ENCODE measurements at places on chromosomes 4 and X. TPM values are rescaled to one million over a fixed set of nuclear protein-coding genes. Genes with fewer than 3 reads are reported as not detected.
A peak's percentile ranks its signal among the peaks of the same experiment; 100 is the strongest.

DNA sequence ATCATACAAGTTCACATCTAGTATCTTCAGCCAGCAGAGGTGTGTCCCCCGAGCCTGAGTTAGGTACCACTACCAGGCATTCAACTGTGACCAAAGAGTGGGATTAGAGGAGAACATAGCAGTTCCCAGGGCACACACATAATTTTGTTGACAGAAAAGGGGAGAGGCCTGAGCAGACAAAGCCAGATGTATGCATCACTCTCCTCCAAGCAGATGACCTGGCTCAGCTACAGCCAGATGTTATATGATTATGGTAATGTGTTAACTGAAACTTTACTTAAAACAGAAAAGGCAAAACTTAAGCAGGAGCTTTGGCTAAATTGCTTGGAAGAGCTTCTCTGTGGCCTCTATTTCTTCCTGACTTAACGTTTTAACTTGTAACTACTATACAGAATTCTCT, 88.9 kb downstream of the CC2D2A start:
- DNase-seq, result no peak

- no peak for DNase-seq
These were observed 1002.7 kb upstream of the PCDH7 start for GRCh38 chr4:29717287-29718057.

DNA sequence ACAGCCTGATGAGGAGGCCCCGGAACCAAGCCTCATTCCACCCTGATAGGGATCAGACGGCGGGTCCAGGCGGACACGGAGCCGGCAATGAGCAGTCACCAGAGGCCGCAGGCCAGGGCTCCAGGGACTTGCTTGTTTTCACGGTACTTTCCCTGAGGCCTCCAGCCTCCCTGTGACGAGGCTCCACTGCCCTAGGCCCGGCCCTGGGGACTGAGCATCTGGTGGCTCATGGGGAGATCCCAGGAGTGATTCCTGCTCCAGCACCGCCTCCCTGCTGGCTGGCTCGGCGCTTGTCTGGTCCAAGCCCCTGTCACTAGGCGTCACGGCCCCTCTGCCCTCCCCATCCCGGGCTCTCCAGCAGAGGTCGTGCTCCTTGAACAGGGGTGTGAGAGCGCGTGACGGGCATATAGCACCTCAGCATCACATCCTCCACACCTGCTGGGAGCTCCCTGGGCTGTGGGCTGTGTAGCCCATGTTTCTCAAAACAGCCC, 14.1 kb downstream of the HTRA3 start:
- DNase-seq, result no peak

DNA sequence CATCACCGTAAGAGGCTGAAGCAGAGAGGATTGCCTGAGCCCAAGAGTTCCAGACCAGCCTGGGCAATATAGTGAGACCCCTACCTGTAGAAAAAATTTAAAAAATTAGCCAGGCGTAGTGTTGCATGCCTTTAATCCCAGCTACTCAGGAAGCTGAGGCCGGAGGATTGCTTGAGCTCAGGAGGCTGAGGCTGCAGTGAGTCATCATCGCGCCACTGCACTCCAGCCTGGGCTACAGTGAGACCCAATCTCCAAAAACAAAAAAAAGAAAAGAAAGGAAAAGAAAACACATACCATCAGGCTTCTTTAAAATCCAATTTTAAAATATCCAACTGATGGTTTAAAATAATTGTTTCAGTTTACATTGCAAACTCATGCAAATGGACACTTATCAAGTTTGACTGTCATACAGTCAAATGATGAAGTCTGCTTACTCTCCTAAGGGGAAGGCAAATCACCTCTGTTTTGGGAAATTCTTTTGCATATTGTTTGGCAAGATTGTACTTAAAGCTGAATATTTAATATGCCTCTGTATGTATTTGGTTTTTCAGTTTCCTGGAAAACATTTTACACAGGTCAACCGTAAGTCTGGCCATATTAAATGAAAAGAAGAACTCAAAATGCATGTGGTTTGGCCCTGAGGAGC, 23.7 kb upstream of the TENM3 start:
- DNase-seq, result no peak

DNA sequence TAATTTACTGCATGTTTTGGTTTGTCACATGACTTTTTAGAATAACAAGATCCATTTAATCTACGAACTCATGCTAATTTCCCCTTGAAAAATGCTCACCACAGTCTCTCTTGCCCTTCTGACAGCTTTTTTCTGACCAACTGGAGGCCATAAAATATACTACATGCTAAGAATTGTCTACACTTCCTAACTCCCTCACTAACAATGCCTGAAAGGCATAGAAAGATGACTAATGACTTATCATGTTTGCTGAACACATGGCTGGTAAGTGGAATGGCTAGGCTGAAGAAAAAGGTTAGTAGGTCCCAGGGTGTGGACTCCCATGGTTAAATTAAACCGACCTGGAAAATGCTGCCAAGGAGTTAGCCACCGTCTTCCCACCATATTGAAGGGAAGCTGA, 309.9 kb downstream of the SPOCK3 start:
- DNase-seq, result no peak

- DNase-seq, result peak; percentile 57
These were observed 9.9 kb downstream of the TMSB4X start for GRCh38 chrX:12984603-12985319.

DNA sequence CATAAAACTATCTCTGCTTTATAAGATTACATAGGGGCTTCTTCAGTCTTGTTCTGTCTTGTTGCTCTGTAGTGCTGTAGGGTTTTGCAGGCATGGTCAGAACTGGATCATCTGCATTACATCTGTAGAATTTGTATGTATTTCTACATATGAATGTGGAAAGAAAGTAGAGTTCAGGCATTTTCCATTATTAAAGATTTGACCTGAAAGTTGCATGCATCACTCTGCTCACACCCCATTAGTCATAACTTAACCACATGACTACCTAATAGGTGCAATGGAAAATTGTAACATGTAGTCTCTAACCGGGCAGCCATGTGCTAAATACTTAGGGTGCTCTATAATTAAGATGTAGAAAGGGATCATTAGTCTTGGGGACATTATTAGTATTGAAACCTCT, 45.7 kb upstream of the AGA start:
- no peak for DNase-seq

GRCh38 chrX:13024986-13025385, 19.4 kb downstream of the FAM9C start:
- DNase-seq, result no peak

DNA sequence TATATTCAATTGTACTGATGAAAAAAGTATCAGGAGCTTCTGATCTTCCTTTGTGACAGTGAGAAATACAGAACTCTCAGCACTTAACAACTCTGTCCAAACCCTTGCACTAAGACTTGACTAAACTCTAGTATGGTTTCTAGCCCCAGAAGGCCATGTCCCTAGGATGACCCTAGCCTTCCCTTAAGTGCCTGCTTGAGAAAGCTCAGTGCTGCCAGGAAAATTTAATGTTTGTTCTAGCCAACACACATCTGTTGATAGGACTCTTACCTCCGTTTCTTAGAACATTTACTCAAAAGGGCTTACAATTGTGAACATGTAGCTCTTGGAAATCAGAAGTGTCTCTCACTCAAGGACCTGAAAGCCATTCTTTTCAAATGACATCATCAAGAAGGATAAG, 1055.2 kb upstream of the FTHL17 start:
- DNase-seq, result no peak

- no peak for DNase-seq
These were observed 501.6 kb upstream of the SMIM31 start for GRCh38 chr4:164252286-164252685.

ZNF81 gene
- total RNA-seq, result 12.5 TPM

CHIC1 gene
- total RNA-seq, result 10.8 TPM

IQCM gene
- 0.94 TPM for total RNA-seq

GPM6B gene
- 7.0 TPM for total RNA-seq

RBM47 gene
- total RNA-seq, result 37.8 TPM
